ENCODE measurements at places on chromosomes 16 and 17.
A peak's percentile ranks its signal among the peaks of the same experiment; 100 is the strongest.

- DNase-seq, result no peak
Observed at GRCh38 chr16:82011199-82011641, at the start of gene SDR42E1. Gene SDR42E1, minus strand, starts transcription at chr16:82011470. Its CDS starts 10,612 bp downstream, at chr16:82000858.

DNA sequence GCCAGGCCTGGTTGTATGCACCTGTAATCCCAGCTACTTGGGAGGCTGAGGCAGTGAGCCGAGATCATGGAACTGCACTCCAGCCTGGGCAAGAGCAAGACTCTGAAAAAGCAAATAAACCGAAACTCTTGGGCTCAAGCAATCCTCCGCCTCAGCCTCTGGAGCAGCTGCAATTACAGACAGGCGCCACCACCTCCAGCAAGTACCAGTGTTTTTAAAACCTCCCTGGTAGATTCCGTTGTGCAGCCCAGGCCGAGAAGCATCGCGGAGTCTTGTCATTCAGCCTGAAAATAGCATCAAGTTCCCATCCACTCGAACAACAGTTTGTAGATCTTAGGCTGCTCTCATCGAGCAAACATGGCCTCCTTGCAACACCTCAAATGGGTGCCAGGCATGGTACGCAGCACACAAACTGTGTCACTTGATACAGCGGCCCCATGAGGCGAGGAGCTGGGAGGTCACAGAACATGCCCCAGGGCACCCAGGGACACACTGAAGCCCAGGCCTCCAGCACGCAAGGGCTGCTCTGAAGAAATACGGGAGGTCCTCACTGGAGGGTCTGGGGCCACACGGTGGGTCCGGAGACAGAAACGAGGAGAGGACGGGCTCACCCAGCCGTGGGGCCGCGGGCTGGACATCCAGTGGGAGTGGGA, 18.1 kb downstream of the TMC6 start:
- DNase-seq, result no peak

- DNase-seq, result peak; percentile 95
Observed at GRCh38 chr17:15273141-15273793, 8.1 kb upstream of the PMP22 start.

DNA sequence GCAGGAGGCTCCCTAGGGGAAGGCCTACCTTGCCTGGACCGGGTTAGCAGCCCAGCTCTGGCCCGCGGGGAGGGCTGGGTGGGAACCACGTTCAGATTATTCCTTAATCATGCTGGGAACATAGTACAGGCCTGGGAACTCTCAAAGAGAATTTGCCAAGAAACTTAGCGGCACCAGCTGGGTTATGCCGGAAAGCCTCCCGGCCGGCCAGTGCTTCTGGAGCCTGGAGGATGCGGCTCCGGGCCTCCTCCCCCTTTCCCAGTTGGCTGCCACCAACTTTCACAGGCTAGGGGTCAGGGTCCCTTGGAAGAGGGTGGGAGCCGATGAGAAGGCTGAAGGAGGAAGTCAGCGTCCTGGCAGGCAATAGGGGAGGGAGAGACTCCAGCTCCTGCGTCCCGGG, 10.8 kb downstream of the NGFR start:
- DNase-seq, result no peak

- DNase-seq, result no peak
Observed at GRCh38 chr17:45787044-45787443, 2.9 kb downstream of the CRHR1 start.

GRCh38 chr17:75877752-75878173, 618 bp downstream of the TRIM47 start:
- DNase-seq, result peak; percentile 58

DNA sequence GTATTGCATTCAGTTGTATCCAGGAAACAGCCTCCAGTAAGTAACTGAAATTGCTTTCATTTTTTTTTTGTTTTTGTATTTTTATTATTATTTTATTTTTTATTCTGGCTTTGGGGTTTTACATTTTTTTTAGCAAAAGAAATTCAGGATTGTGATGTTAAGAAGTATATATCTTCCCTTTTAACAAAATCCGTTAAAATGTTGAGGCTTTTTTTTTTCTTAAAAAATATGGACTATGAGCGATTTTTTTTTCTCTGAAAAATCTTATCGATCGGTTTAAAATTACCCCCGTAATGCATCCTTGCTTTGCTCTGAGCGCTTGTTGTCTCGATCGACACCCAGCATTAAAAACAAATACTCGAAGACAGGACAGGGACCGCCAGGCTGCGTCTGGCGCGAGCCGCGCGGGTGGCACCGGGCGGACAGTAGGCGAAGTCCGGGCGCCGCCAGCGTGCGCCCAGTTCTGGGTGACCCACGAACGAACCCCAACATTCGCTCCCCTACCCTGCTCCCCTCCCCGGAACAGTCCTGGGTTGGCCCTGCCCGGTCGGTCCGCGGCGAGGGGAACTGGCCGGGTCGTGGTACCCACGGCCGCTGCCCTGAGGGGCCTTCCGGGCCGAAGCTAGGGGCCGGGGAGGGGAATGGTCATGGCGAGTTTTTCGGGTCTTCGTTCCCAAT, 482 bp downstream of the BAHCC1 start:
- no peak for DNase-seq

DNA sequence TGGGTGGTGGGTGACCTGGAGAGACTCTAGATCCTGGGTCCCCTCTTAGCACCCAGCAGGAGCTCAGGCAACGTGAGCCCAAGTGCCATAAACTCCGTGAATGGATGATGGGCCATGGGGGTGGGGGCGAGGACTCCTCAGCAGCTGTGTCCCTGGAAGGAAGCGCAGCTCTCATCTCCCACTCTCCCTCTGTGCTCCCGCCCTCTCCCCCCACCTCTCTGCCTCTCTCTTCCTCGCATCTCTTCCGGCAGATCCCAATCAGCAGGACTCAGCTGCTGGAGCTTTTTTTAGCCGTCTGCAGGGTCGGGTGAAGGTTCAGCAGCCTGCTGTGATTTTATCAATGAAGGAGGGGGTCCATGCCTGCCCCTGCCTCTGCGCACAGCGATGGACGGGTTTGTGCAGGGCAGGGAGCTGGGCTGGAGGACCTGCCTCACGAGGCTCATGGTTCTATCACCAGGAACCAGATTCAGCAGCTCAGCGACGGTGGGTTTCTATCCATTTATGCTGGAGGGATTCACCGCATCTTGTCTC, 8.3 kb downstream of the CCR7 start:
- DNase-seq, result no peak

GRCh38 chr16:22664561-22664997, 149.4 kb upstream of the HS3ST2 start:
- DNase-seq, result no peak

DNA sequence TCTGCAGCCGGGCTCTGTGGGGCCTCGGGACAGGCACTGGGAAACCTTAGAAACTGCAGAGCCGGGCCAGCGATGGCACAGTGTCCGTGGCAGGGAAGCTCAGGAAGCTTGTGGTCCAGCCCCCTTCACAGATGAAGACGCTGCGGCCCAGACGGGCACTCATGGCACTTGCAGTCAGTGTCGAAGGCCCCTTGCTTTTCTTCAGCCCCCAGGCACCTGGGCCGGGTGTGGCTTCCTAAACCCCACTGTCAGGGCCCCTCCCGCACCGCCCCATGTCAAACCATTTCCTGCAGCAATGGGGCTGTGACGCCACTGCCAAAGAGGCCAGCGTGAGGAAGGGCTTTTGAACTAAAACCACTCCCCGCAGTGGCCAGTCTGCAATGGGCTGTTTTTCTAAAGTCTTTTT, 164.0 kb downstream of the LAT start:
- no peak for DNase-seq

DNA sequence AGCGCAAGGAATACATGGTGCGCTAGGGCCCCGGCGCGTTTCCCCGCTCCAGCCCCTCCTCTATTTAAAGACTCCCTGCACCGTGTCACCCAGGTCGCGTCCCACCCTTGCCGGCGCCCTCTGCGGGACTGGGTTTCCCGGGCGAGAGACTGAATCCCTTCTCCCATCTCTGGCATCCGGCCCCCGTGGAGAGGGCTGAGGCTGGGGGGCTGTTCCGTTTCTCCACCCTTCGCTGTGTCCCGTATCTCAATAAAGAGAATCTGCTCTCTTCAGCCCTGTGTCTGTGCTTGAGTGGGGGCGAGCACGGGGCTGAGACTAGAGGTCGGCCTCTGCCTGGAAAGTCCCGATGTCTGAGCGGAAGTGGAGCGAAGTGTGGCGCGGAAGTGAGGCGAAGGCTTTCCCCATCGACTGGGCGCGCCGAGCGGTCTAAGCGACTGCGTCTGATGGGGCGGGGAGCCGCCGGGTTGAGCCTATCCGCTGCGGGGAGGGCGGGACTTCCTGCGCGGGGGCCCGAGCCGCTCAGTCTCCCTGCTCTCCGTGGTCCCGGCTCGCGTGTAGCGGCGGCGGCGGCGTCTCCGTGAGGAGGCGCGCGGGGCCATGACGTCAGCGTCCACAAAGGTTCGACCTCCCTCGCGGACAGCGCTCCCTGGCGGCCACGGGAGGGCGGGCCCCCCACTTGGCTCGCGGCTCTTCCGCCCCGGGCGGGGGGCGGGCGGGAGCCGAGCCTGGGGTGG, 2.0 kb downstream of the RNASEK start:
- peak; percentile 98 for DNase-seq

DNA sequence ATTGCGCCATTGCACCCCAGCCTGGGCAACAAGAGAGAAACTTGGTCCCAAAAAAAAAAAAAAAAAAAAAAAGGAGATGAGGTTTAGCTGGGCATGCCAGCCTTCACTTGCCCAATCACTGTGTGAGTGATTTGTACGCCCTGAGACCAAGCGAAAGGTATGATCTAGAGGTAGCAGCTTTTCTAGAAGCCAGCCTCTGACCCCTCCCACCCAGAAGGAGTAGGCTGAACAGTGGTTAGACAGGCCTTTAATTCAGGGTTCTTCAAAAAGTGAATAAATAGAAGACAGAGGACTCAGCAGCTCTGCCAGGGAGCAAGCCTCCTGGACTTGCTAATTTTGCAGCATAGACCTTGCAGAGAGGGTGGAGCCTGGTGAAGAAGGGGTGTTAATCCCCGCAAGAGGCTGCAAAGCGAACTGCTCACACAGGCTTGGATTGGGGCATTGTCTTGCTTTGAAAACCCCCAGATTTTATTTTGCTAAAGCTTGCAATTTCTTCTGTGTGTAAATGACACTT, 7.1 kb upstream of the CYTH1 start:
- no peak for DNase-seq

GRCh38 chr16:30122604-30123160, 338 bp downstream of the MAPK3 start:
- DNase-seq, result no peak

GRCh38 chr16:72646615-72647014, 401.3 kb downstream of the ZFHX3 start:
- DNase-seq, result no peak

- DNase-seq, result no peak
Observed at GRCh38 chr16:56997264-56997663, 7.9 kb downstream of the NLRC5 start.

GRCh38 chr16:84357191-84357651, 11.1 kb upstream of the ATP2C2 start:
- peak; percentile 57 for DNase-seq

- no peak for DNase-seq
Observed at GRCh38 chr17:8408371-8408770, 10.7 kb upstream of the RNF222 start.

DNA sequence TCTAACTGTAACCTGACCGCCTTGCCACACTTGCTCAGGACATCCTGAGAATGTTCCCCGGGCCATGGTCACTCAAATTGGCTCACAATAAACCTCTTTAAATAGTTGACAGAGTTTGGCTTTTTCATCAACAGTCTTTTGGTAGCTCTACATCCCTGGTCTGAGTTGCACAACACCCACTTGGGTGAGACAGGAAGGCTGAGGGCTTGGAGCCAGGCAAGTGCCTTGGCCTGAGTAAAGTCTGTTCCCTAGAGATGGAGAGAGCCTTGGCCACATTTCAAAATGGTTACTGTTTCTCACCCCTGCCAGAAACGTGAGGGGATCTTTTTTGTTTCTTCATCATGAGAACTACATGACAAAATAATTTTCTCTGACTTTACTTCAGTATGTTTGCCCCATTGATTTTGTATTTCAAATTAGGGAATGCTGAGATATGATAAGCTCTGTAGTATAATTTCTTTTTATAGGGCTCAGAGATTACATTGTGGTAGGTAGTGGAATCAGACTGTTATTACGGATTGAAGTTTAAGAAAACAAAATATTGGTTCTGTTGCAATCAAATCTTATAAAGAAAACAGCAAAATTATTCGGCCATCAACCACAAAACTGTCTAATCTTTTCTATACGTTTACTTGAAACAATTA, 53.9 kb upstream of the NETO2 start:
- DNase-seq, result peak; percentile 20
